ENCODE measurements at places on chromosomes 5 and 9.

DNA sequence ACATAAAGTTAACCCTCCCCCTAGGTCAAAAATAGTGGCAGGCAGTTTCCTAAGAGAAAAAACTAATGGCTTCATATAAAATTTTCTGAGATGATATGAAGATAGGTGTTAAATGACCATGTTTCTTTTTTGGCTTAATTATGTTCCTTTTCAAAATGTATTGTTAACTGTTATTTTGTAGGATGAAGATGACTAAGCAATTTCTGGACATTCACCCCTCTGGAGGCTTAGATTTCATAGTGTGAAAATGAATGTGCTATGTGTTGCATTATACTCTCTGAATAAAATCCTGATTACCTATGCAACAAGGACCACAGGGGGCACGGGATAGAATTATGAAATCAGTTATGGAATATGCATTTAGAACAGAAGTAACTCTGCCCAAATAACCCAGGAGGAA, 233.5 kb downstream of the MRPS30 start:
- DNase-seq: no peak

GRCh38 chr9:7105095-7105494, 347.3 kb downstream of the KDM4C start:
- DNase-seq: no peak

DNA sequence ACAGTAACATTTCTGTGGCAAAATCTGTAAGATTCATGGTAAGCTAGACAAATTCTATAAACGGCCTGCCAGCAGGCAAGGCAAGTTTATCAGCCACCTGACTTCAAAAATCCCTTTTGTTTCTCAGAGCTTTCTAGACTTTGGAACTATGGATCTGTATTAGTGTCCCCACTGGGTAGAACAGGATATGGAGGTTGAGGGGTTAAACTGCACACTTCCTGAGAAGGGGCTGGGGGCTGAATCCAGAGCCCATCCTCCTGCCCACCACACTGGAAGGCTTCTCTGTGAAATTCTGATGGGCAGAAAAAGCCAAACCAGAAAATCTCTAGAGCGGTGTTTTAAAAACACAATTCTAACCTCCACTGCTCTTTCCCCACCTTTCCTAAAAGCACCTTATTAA, 128.7 kb downstream of the ENTREP1 start:
- DNase-seq: no peak

GRCh38 chr5:173556142-173557028, 60.1 kb downstream of the BOD1 start:
- DNase-seq: no peak

GRCh38 chr5:34411470-34412346, 244.4 kb upstream of the RAI14 start:
- DNase-seq: peak; percentile 4

DNA sequence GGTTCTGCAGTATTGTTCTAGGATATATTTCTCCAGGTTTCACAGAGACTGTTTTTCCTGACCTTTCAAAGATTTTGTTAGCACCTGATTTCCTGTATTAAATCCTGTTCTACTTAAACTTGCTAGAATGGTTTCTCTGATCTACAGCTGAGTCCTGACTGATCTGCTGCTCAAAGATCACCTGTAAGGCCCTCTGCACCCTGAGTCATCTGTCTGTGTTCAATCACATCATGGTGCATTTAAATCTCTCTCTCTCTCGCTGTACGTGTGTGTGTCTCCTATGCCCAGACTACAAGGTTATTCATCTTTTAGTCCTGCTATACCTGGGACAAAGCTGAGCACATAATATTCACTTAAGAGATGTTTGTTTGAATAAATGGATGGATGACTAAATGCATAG, 13.3 kb upstream of the C5orf63 start:
- no peak for DNase-seq

- no peak for DNase-seq
These were observed 1.3 kb downstream of the ARSB start for GRCh38 chr5:78983601-78984438.

- DNase-seq: no peak
These were observed 333.8 kb downstream of the DMRT2 start for GRCh38 chr9:1383899-1384455.

DNA sequence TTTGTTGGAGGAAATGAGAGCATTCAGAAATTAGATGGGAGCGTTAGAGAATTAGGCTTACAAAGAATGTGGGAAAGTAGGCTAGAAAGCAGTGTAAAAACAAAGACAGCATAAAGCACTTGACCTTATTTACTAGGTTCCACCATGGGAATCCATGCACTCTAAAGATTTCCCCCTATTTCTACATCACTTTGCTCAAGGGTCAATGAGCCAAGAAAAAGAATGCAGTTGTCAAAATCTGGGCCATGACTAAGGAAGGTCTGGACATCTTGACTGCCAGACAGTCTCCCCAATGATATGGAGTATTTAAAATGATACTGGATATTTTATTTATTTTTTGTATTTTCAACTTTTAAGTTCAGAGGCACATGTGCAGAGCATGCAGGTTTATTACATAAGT, 3.4 kb downstream of the TLR4 start:
- DNase-seq: no peak

- peak; percentile 20 for DNase-seq
These were observed 35.1 kb downstream of the SMARCA2 start for GRCh38 chr9:2050236-2050635.

- DNase-seq: no peak
These were observed 640 bp downstream of the TRIM32 start for GRCh38 chr9:116687754-116688135.

DNA sequence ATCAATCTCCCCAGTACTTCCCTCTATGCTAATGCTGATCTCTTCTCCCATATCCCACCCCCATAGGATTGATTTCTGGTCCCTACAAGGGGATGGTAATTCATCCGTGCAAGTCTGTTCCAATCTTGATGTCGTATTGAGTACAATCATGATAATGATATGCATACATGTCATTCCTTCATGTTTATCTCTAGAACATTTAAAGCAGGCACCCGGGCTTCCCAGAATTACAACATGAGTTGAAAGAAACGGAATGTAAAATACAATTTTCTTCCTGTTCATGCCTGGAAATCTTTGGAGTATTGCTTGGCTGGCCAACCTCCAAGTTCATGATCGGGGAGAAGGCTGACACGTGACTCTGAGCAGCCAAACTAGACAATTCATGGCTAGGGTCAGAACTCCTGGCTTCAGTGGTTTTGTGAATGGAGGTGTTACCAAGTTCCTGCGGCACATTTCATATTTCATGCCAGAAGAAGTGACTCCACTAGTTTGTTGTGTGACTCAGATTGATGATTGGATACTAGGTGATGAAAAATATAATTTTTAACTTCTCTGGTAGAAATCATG, 66.6 kb downstream of the C9orf152 start:
- peak; percentile 96 for DNase-seq

GRCh38 chr9:123339666-123340510, 16.1 kb upstream of the CRB2 start:
- no peak for DNase-seq

DNA sequence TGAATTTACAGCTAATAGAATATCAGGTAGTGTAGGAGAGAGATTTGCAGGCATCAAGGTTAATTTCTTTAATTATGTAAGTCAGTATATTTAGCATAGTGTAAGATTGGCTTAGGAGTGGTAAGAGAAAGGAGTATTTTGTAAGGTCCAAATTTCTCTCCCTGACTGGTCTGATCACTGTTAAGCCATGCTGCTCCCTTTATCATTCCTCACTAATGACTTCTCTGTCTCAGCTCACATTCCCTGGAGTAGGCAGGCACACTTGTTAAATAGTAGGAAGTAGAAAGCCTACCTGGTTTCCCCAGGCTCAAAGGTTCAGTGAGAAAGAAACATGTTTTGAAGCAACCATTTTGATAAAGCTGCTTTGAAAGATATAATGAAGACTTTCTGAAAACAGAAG, 90.7 kb downstream of the SMIM15 start:
- DNase-seq: no peak

GRCh38 chr5:99386406-99387077, 457.7 kb upstream of the CHD1 start:
- DNase-seq: no peak

DNA sequence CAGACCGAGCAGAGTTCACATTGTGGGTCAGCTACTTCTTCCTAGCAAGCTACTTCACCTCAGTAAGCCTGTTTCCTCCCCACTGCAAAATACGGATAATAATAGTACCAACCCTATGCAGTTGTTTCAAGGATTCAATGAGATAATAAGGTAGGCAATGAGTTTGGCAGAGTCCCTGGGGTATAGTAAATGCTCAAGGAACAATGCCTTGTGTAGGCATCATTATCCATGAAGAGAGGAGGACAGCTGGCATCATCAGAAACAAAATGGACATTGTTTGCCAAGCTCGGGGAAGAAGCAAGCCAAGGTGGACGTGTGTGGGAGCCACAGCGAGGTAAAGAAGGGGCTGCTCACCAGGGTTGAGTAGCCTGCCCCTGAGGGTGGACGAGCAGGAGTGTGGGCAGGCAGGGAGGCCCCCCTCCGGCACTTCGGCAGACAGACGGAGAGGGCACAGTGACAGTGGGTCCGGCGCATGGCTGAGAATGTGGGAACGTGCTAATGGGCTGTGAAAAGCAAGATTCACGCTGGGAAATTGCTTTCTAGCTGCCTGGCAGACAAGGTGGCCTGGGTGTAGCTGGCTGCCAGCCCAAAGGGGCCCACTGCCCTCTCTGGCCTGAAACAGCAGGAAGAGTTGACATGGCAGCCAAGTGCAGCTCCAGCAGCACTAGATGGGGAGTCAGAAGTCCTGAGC, 10.1 kb downstream of the CAMK2A start:
- DNase-seq: no peak

DNA sequence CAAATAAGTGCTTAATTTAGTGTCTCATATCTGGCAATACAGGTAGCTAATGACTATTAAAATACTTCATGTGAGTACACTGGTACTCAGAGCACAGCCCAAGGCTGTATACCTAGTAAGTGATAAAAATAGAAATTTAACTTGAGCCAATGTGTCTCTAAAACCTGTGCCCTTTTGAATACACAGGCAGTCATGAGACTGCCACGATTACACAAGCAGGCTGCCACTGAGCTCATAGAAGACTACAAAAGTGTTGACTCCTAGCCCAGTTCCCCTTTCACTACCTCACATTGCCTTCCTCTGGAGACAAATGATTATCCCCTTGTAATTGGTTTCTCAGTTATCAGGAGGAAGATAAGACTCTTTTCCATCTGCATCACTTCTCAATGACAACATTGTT, 66.3 kb upstream of the PAPPA start:
- peak; percentile 70 for DNase-seq

- DNase-seq: peak; percentile 65
These were observed 118.2 kb upstream of the TBC1D2 start for GRCh38 chr9:98373609-98374008.

- DNase-seq: peak; percentile 48
These were observed 431.2 kb downstream of the CSNK1G3 start for GRCh38 chr5:123943151-123943550.

DNA sequence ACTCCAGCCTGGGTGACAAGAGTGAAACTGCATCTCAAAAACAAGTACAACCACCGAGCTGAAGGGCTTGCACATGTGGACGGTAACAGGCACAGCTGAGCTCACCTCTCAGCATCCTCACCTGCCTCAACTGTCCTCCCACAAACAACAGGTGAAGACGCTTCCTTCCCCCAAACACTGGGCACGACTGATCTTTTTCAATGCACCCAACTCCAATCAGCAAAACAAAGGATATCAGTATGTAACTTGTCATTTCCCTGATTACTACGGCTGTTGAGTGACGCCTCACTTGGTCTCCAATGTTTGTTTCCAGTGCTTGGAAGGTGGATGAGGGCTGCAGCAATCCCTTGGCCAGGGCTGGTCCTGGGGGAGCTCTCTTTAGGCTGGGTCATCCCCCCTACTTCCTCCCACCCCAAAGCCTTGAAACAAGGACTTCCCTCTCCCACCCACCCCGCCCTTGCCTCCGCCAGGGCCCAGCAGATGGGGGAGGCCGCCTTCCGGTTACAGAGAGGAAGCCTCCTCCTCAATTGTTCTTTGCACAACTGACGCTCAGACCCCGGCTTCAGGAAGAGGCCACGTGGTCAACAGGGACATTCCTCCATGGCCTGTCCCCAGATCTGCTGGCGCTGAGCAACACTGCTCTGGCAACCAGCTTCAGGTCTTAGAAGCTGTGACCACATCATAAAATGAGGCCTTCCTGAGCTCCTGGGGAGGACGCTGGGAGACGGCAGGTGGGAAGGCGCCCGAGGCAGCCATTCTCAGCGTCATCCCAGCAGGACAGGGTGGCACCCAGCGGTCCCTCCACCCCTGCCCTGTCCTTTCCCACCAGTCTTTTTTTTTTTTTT, 5.9 kb downstream of the FAM78A start:
- no peak for DNase-seq

- DNase-seq: no peak
These were observed 862.4 kb upstream of the CDH9 start for GRCh38 chr5:27900761-27901160.

Measured in HCEC 1CT (cell line).